ENCODE measurements at places on chromosomes 16 and 17. TPM values are rescaled to one million over a fixed set of nuclear protein-coding genes. Genes with fewer than 3 reads are reported as not detected.

Gene CTCF
- 73.8 TPM for polyA plus RNA-seq

- DNase-seq, result no peak
Measured at GRCh38 chr17:81388612-81389367, 6.5 kb upstream of the BAHCC1 start.

DNA sequence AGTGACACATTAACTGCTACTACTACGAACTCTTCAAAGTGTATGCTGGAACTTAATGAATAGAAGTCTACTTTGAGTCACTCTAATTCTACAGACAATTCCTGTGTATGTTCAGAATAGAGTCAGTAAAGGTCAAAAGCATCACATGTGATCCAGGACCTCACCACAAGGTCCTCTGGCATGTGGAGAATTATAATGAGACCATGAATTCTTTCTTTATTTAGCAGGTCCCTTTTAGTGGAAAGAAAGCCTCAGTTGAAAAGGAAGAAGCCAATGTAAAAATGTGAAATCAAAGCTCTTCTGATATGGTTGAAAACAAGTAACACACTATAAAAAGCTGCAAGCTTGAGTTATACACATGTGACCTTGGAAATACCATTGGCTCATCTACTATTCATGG is 1612.1 kb upstream of the GOT2 start:
- no peak for DNase-seq

DNA sequence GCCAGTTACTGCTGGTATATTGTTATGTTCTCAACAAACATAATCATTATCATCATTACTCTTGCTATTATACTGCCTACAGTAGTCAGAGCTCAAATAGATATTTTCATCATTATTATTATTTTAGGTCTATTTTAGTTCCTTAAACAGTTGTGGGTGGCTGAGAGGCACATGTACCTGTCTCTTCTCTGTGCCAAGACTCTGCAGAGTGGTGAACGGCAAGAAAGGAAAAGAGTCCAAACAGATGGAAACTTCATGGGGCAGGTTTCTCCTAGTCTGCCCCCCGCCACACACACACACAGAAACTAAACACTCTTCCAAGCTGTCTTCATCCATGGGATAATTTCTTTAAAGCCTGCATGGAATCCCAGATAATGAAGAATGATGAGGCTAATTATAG is 77.7 kb upstream of the CLEC3A start:
- no peak for DNase-seq
